ENCODE measurements at places on chromosomes 3 and 15.

GRCh38 chr3:11078826-11079515 is 75.3 kb upstream of the HRH1 start:
- DNase-seq: no peak

DNA sequence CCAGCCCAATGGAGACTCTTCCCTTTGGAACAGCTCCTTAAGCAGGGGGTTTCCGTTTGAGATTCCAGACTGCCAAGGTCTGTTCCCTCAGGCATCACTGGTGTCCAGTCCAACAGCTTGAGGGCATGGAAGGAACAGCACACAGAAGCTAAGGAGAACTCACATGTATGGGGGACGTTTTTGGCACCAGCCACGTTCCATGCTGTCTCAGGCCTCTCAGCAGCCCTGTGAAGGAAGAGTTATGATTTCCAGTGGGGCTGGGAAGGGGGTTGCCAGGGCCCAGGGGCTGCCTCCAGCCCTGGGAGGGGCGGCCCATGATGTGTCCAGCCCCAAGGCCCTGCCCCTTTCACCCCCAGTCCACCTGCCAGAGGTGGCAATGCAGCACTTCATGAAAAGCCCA is 7.5 kb upstream of the RHO start:
- DNase-seq: no peak

- DNase-seq: no peak
These were observed 607.9 kb upstream of the KCNMB2 start for GRCh38 chr3:177928172-177928873.

- DNase-seq: no peak
These were observed 601.9 kb upstream of the TGFBR2 start for GRCh38 chr3:30004481-30004880.

GRCh38 chr3:142566096-142566495 is 12.4 kb downstream of the ATR start:
- no peak for DNase-seq

- DNase-seq: no peak
These were observed 117.7 kb downstream of the IMPG2 start for GRCh38 chr3:101202640-101203039.

DNA sequence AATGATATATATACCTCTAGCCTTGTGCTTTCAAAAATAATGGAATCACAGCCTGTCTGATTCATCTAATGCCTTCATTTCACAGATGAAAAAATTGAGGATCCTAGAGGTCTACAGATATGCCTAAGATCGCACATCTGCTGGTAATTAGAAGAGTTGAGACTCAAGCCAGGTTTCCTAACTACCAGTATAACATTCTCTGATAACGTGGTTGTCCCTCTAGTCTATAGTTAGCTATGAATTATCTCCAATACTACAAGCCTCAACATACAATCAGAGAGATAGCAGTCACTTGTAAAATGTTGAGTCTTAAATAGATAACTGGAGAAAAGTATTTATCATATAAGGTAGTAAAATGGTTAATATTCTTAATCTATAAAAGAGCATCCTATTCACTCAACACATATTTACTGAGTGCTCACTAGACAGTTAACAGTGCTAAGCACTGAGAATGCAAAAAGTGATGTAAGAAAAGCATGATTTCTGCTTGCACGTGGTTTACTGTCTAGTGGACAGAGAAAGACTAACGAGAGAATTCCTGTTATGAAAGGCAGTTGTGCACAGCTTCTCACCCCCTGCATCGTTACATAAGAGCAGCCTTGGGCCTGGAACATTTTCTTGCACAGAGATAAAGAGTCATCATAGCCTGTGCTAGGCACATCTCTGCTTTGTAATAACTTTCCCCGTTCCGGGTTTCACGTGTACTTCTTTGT is 4.9 kb upstream of the ENTPD3 start:
- no peak for DNase-seq

Data from stimulated activated CD4-positive, alpha-beta T cell treated with anti-CD3 and anti-CD28 coated beads, Interleukin-1b, Interleukin-23, amount 100 ng/mL, for 48 hours (primary cell).